ENCODE measurements at places on chromosomes 7 and 10.

- DNase-seq = no peak
These were observed 47.7 kb upstream of the ITGB8 start for GRCh38 chr7:20282959-20283358.

DNA sequence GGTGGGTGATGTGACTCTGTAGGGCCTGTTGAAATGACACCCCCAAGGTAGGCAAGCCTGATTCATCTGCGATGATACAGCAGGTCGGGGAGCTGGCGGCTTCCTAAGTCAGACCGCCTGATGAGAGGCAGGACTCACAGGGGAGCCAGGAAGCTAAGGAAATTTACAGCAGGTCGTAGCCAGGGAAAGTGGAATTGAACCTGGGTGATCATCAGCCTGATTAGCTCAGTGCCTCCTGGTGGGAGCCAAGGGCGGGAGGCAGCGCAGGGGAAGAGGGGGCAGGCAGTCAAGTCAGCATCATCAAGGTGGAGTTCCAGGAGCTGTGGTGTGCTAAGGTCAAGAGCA is 18.5 kb upstream of the TRIM56 start:
- DNase-seq = no peak

GRCh38 chr7:104773796-104774195 is 240.2 kb upstream of the KMT2E start:
- no peak for DNase-seq

GRCh38 chr7:135744938-135745702 is 3.5 kb downstream of the FAM180A start:
- DNase-seq = no peak

DNA sequence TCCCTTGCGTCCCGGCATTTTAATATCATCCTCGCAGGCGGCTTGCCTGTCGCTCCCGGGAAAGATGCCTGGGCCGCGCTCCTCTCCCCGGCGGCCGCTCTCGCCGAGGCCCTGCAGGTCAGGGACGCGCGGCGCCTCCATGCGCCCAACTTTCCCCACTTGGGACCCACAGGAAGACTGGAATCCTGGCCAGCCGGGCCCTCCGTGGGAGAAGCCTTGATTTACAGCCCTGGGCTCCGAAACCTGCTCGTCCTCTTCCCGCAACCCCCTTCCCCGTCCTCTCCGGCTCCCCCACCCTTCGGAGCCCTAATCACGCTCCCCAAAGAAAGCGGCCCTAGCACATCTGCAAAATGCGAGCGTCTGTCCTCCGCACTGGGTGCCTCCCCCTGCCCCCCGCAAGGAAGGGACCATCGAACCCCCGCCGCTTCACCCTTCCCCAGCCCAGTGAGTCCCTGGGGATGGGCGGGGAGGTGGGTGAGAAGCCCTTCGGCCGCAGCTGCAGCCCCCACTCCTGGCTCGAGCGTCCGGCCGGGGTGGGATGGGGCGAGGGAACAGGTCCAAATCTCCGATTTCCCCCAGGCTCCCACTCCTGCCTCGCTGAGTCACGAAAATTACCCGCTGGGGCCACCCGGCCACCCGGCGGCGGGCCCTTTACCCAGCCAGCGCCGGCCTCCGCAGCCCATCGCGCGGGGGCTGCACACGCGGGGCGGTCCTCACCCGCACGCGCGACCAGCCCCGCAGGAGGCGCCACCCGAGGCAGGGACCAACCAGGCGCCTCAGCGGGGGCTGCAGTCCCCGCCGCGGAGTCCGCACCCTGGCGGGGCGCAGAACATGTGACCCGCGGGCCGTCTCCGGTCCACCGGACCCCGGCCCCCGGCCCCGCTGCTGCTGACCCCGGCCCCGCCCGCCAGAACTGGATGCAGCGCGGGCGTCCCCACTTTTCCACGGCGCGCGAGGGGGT is 695 bp downstream of the HSPA12A start:
- DNase-seq = no peak

DNA sequence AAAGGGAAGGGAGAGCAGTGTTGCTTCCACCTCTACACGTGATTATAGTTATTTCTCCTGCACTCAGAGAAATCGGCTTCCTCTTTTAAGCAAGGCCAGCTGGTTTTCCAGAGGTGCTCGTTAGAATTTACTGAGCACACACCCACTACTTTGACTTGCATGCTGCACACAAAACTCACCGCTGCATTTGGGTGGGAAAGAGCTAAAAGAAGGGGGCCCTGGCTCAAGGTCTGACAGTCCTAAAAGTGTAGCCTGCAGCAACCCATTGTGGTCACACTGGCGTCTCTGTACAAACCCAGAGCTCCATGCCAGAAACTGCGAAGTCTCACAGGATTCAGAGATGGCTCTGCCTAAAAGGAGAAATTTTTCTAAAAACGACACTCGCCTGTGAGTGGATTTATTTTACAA is 133.7 kb downstream of the SLC25A13 start:
- DNase-seq = no peak

- no peak for DNase-seq
These were observed 1.7 kb upstream of the WDR86 start for GRCh38 chr7:151411551-151411950.
